D721Med (cell line): ENCODE measurements at places on chromosomes 1 and 21.

- no peak for DNase-seq
Observed at GRCh38 chr1:155474146-155474545, 88.5 kb downstream of the ASH1L start.

GRCh38 chr1:5189384-5189783 is 535.0 kb downstream of the AJAP1 start:
- DNase-seq, result no peak

- DNase-seq, result no peak
Observed at GRCh38 chr1:155079487-155080311, 1.1 kb downstream of the EFNA3 start.

DNA sequence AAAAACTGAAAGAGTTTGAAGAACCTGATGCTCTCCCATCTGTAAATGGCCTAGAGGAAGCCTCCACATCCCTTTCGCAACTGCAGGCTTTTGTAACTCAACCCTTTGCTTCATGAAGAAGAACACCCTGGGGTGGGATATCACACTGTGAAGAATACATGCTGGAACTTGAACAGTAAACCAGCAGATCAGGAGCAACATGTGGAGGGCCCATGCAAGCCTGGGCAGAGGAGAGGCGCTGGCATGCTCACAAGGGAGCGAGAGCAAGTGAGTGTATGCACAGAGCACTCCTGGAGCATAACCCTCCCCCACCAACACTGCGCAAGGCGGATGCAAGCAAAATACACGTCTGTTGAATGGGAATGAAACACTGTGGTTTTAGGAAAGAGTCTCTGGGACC is 24.6 kb upstream of the SPAG17 start:
- DNase-seq, result no peak

- no peak for DNase-seq
Observed at GRCh38 chr1:7026169-7026568, 240.9 kb downstream of the CAMTA1 start.

GRCh38 chr1:47002211-47002610 is 21.3 kb upstream of the CYP4X1 start:
- no peak for DNase-seq

- DNase-seq, result no peak
Observed at GRCh38 chr1:201335901-201336300, 41.6 kb downstream of the TNNT2 start.

- DNase-seq, result no peak
Observed at GRCh38 chr1:38804062-38804886, 55.3 kb downstream of the RRAGC start.
